AG08396 (cell line): ENCODE measurements at places on chromosomes 5 and 9.

GRCh38 chr5:146081556-146081955, 23.8 kb downstream of the PLAC8L1 start:
- DNase-seq: no peak

DNA sequence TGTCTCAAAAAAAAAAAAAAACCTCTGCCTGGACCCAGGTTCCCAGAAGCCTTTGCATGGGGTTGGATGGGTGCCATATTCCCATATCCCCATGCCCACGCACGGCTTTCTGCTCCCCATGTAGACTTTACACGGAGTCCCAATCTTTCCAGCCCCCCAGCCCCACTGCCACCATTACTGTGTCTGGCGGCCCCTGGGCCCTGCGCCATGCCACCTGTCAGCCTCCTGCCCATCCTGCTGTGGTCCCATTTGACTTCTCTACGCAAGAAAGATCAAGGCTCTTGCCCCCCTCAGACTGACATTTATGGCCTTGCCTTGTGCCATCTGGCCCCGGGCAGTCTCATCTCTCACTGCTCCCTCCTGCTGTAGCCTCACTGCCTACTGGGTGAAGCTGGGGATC, 6.5 kb upstream of the AK1 start:
- no peak for DNase-seq

DNA sequence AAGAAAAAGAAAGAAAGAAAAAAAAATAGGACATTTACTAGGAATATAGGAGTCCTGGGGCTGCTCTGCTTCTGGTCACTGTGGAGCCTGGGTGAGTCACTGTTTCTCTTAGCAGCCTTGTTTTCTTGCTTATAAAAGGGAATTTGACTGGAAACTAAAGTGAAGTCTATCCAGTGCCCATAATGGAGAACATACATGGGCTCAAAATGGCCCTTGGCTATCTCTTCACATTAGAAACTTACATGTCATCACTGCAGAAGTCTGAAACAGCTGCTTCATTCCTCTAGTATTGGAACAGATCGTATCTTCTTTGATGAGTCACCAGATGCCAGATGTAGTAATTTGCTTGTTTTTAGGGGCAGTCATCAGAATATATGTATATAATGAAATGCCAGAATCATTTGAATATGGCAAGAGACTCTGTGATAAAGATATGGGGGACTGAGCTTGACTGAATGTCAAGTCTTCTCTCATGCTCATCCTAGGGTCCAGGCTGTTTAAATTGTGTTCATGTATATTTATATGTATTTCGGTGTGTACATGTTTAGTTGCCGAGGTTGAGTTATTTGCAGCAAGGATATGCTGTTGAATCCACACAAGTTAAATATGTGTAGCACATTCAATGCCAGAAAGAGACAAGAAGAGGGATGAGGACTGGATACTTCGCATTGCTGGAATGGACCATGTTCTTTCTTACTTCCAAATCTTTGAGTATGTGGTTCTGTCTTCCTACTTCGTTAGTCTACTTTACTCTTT, 56.7 kb downstream of the SGCD start:
- DNase-seq: peak; percentile 36

- DNase-seq: no peak
Measured at GRCh38 chr9:96581786-96582185, 37.9 kb downstream of the CDC14B start.

- no peak for DNase-seq
Measured at GRCh38 chr9:459491-460444, 245.1 kb downstream of the DOCK8 start.

DNA sequence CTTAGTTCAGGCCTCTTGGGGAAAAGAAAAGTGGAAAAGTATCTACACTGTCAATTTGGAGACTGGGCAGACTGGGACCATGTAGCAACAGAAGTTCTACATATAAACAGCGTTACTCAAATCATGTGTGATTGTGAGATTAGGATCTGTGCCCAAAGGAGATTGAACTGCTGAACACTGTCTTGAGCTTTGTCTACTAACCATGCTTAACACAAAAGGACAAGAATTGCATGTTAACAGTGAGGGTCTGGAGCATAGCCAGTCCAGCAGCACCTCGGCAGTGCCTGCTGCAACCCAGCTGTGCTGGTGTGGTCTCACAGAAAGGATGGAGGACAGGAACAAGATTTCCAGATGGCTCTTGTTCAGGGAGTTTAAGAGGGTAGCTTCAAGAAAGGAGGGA, 5.7 kb downstream of the PAM start:
- peak; percentile 30 for DNase-seq

DNA sequence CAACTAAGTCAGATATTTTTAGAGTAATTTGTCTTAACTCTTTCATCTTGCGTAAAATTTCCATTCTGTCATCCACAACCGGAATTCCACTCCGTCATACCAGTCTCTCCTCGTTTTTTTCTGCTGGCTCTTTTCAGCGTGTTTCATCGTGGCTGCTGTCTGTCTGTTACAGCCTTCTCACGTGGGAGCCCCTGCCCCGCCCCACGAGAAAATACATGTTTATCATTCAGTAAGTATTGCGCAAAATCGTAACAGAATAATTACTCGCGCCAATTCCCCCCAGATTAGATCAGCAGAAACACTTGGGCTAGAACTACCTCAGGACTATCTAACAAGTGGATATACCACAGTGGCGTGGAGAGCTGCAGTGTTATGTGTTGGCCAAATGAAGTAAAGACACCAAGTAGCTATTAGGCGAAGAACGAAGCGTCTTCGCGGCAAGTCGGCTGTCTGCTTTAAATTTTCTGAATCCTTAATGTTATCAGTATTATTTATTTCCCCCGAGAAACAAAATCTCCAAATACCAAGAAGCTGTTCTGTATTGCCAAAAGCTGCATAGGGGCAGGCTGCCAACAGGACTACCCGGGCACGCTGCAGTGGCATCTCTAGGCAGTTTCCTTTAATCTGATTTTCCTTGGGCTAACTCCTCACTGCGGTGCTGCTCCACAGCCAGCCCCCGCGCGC, 566 bp upstream of the FOCAD start:
- peak; percentile 66 for DNase-seq

- DNase-seq: no peak
Measured at GRCh38 chr5:136034984-136035383, 6.2 kb downstream of the TGFBI start.

GRCh38 chr9:94507531-94508258, 47.2 kb upstream of the PCAT7 start:
- DNase-seq: no peak

- no peak for DNase-seq
Measured at GRCh38 chr5:158763217-158763616, 336.5 kb downstream of the EBF1 start.

DNA sequence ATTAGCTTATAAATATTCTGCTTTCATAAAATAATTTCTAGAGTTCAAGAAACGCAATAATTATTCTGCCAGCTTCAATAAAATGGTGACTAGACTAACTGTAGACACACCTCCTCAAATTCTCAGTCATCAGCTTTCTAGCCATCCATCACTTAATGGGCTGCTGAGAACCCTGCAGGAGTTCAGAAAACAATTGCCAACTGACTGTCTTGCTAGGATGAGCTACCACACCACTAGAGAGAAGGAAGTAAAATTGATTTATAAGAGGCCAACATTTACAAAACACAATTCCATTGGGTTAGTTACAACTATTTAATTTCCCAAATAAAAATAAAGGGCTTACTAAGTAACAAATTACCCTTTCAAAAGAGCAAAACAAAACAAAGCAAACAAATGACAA, 126.5 kb upstream of the PAPPA start:
- no peak for DNase-seq

- peak; percentile 72 for DNase-seq
Measured at GRCh38 chr5:132294728-132295504, 722 bp downstream of the SLC22A4 start.

DNA sequence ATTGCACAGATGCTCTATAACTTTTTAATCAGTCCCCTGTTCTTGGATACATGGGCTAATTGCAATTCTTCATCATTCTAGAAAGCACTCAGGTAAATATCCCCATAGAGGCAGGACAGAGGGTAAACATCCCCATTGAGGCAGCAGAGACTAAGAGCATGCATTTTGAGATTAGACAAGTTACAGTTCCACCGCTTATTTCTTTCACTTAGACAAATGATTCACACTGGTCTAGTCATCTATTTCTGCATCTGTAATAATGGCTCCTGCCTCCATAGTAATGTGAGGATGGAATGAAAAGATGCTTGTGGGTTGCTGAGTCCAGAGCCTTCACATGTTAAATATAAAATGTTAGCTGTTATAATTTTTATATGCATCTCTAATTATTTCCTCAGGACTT, 276.9 kb downstream of the ARHGAP26 start:
- no peak for DNase-seq

DNA sequence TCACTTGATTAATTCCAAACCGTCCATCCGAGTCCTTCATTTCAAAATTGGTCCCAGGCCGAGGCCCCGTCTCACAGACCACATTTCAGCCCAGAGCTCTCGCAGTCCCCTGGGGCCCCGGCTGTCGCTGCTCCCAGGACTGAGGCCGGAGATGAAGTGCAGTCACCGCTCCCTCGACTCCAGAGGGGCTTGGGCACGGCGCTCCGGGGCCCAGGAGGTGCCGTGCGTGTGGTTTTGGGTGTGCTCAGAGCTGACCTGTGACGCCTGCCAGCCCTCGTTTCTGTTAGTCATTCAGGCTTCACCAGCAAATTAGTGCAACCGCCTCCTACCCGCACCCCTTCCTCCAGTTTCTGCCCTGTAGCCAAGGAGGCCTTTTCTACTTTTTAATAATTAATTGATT, 48.7 kb upstream of the PHYKPL start:
- no peak for DNase-seq

GRCh38 chr5:73110190-73110589, 10.2 kb upstream of the TMEM171 start:
- no peak for DNase-seq

- DNase-seq: no peak
Measured at GRCh38 chr5:91187032-91187431, 196.1 kb downstream of the ARRDC3 start.
